ENCODE measurements at places on chromosomes 2 and 18.

GRCh38 chr2:129935118-129935517 is 44.3 kb upstream of the RAB6C start:
- DNase-seq: no peak

DNA sequence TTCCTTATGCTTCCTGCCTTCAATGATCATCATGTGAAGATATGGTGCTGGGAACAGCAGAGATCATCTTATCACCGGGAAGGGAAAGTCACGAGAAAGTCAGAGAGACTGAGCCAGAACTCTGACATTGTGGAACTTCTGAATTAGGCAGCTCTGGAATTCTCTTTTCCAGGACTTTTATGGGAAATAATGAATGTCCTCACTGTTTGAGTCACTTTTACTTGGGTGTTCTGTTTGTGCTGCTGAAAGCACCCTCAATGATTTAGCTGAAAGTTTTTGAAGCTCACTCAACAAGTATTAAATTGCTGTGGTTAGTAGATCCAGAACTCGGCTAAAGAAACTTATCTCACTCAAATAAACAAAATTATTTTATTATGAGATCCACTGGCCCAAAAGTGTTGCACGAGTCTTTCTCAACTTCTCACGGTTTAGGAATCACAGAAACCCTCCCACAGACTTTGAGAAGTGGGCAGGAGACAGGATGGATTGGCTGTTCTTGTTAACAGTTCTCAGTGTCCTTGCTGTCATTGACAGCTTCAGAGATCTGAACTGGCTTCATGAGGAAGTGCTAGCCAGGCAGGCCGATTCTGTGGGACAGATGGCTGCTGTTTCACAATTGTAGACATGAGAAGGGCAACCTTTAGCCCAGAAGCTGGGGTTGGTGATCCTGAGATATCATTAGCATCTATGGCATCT is 26.4 kb upstream of the ATRAID start:
- DNase-seq: peak; percentile 87

- DNase-seq: no peak
Measured at GRCh38 chr18:25177631-25178030, 174.3 kb downstream of the ZNF521 start.

- peak; percentile 33 for DNase-seq
Measured at GRCh38 chr2:23376972-23377371, 8.0 kb upstream of the KLHL29 start.

DNA sequence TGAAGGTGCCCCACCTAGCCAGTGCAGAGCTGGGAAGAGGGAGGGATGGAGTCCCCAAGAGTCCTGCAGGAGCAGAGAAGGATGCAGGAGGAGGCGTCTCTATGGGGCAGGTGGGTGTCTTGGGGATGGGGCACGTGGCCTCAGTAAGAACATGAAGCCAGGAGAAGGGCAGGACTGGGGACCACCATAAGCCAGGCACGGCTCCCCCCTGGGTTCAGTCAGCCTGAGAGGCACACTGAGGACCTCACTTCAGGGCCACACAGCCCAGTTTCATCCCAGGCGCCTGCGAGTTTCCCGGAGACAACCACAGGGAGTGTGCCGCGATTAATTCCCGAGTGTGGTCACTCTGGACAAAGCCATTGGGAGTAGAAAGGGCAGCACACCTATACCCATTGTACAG is 120.3 kb downstream of the GYPC start:
- DNase-seq: no peak

GRCh38 chr18:58943896-58944295 is 79.2 kb downstream of the ZNF532 start:
- no peak for DNase-seq

DNA sequence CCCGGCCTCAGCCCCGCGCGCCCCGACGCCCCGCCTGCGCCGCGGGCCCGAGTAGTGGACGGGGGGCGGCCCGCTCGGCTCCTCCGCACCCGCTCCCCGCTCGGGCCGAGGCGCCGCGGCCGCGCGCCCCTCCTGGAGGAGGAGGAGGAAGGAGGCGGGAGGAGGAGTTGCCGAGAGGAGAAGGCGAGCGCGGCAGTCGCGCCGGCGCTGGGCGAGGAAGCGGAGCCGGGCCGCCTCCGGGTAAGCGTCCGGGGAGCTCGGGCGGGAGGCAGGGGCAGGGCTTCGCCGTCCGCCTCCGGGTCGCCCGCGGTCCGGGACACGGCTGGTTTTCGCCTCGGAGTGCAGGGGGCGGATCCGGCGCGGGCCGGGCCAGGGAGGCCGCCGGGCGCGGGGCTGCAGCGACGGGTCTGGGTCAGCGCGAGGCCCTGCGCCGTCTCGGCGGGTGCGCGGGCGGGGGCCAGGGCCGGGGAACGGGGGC is at the start of gene SOCS6:
Gene SOCS6 (plus strand): TSS at position 195 of the 478 bp plus-strand sequence. CDS start 35,624 bp downstream, outside the sequence.
- DNase-seq: peak; percentile 77

DNA sequence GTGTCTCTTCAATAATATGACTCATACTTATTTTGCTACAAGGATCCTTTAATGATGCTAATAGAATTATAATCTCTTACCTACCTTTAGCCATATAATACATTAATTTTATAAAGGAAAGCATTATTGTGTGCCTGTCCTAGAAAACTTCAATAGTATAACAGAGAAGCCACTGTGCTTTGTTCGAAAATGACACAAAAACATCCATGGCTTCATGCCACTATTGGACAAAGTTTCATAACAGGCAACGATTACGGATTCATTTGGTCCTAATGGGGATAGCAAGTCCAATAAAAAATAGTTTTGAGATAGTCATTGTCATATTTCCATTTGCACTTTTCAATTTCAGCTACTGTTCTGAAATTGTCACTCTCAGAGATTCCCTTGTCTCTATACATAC is 52.5 kb upstream of the CCDC150 start:
- DNase-seq: no peak

DNA sequence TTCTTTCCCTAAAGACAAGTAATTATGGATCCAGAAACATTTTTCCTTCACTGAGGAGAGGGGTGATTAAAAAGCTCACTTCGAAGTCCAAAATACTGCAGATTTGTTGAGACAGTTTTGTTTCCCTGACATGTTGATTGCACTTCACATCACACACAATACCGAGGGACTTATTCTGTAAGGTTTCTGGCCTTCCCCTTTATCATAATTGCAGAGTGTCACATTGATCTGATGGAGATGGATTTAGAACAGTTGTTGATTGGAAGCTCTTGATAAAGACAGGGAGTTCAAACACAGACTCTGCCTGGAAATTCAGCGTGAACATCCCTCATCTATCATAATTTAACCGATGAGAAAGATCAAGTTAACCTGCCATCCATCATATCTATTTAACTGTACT is 163.6 kb downstream of the PTPRM start:
- DNase-seq: no peak

GRCh38 chr2:10919410-10919770 is 7.7 kb downstream of the KCNF1 start:
- no peak for DNase-seq

DNA sequence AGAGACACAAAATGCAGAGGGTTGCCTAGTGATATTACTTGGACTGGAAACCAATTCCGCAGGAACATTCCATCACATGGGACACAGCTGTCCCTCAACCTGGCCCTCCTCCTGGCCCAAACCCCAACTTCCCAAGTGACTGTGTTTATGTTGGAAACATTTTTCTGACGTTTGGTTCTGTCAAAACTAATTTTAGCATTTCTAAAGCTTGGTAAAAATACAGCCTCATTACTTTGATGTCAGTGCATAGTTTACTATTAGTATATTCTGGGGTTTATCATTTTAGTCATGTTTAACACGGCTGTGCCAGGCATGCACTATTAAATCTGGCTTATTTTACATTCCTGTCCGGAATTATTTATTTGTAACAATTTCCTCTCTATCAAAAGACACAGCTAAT is 69.9 kb downstream of the GLI2 start:
- DNase-seq: no peak

- DNase-seq: no peak
Measured at GRCh38 chr18:74395648-74396154, 61.4 kb downstream of the DIPK1C start.

DNA sequence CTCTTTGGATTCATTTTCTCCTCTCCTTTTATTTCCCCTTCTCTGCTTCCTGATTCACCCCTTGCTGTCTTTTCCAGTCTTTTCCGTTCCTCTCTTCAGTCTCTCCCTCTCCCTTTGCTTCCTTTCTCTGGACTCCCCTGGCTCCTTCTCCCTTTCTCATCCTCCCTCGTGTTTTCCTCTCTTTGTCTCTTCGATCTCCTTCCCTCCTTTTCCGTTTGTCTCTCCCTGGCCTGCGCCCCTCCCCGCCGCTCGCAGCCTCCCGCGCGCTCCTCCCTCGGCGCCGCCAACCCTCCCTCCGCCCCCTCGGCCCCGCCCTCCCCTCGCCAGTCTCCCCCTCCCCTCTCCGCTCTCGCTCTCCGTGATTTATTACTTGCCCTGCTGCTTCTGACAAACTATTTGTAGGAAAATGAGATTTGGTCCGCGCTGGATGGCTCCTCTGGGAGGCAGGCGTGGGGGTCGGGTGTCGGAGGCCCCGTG is 46.0 kb upstream of the PAX8 start:
- peak; percentile 82 for DNase-seq

DNA sequence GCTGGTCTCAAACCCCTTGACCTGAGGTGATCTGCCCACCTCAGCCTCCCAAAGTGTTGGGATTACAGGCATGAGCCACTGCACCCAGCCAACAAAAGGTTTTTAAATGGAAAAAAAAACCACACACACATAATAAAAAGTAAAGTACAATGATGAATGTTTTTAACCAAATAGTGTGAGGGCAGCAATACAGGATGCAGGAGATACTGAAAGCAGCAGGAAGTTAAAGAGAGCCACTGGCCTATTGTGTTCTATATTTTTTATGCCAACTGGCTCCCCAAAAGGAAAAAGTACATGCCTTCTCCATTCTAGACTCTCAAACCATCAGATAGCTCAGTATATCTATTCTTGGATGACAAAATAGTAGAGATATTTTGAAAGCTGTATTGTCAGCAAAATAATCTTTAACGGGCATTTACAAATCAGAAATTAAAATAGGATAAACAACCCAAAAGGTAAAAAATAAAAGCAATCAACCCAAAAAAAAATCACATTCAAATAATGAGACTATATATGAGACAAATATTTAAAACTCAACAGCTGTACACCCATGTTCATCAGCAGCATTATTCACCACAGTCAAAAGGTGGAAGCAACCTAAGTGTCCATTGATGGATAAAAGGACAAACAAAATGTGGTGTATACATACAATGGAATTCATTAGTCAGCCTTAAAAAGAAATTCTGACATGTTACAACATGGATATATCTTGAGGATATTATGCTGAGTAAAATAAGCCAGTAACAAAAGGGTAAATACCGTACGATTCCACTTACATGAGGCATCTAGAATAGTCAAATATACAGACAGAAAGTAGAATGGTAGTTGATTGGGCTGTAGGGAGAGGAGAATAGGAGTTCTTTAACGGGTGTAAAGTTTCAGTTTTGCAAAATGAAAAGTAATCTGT is 26.2 kb downstream of the GPATCH11 start:
- DNase-seq: no peak

- peak; percentile 100 for DNase-seq
Measured at GRCh38 chr2:215698566-215698965, 262.7 kb upstream of the FN1 start.

- peak; percentile 7 for DNase-seq
Measured at GRCh38 chr2:14756122-14756541, 123.6 kb downstream of the LRATD1 start.

DNA sequence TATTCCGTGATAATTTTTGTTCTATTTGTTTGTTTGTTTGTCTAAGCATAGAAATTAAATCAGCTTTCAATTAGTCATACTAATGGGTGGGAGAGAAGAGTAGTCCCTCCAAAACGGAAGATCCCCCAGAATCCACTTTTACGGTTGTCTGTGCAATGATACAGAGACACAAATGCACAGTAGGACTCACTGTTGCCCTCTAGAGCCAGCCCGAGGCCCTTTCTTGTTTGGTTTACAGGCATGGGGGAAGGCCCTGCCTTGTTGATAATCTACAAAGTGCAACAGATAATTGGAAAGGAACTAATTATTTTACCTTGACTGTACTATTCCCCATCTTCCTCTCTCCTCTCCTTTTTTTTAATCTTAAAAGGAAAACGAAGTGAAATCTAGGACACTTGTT is 121.1 kb downstream of the ACOXL start:
- peak; percentile 9 for DNase-seq

- no peak for DNase-seq
Measured at GRCh38 chr18:23684515-23685197, 4.6 kb upstream of the LAMA3 start.

- no peak for DNase-seq
Measured at GRCh38 chr2:125296742-125297141, 1271.7 kb downstream of the CNTNAP5 start.

DNA sequence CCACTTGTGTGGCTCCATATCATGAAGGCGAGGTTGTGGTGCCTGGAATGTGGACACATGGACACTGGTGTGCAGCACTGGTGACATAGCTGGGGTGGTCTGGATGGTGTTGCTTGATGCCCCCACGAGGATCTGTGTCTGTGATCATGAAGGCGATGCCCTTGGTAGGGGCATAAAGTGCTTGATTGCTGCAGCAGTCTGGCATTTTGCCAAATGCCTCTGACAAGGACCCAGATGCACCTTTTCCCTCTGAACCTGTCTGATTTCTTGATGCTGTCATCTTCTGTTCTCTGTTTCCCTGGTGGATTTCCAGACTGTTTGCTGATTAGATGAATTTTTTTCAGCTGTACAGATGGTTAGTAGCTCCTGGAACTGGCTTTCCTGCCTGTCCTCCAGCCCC is 752.0 kb upstream of the HS6ST1 start:
- no peak for DNase-seq

DNA sequence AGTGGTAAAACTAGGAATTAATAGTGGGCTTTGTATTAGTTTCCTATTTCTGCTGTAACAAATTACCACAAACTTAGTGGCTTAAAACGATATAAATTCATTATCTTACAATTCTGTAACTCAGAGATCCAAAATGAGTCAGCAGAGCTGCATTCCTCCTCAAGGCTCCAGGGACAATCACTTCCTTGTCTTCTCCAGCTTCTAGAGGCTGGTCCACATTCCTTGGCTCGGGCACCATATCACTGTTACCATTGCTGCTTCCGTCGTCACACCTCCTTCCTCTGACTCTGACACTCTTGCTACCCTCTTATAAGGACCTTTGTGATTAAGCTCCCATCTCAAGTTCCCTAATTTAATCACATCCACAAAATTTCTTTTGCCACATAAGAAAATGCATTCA is 567.8 kb upstream of the KLHL29 start:
- DNase-seq: peak; percentile 41

DNA sequence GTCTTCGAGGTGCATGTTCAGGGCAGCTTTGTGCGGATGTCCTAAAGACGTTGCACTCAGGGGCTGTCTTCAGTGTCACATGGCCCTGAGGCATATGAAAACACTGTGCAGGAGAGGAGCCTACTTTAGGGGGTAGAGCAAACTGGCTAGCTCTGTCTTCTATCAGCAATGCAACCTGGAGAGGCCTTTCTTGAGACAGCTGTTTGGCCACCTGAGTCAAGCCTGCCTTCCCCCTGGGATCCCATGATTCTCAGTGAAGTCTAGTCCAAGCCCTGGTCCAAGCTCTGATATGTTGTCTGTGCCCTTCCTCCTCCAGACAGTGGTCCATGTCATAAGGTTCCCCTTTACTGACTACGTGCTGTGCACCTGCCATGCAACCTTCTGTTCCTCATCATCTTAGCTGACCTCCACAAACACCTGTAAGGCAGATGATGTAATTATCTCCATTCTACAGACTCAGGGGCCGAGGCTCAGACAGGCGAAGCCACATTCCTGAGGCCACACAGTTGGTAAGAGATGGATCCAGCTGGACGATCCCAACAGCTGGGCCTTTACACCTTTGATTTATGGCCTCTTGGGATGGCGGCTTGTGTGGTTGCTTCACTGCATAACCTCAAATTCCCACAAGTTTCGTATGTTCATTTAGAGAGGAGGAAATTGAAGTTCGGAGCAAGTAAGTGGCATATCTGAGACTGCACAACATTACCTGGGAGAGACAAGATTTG is 109.9 kb downstream of the COPS8 start:
- DNase-seq: no peak

Measured in fibroblast of skin of scalp (primary cell).